CD4-positive, alpha-beta T cell treated with Interleukin-12 subunit alpha and Interleukin-12 subunit beta, for 1 hour (primary cell): ENCODE measurements at places on chromosomes 4 and X.
A peak's percentile ranks its signal among the peaks of the same experiment; 100 is the strongest.

GRCh38 chr4:94373752-94374151 lies 31.1 kb upstream of the HPGDS start:
- DNase-seq, result no peak

DNA sequence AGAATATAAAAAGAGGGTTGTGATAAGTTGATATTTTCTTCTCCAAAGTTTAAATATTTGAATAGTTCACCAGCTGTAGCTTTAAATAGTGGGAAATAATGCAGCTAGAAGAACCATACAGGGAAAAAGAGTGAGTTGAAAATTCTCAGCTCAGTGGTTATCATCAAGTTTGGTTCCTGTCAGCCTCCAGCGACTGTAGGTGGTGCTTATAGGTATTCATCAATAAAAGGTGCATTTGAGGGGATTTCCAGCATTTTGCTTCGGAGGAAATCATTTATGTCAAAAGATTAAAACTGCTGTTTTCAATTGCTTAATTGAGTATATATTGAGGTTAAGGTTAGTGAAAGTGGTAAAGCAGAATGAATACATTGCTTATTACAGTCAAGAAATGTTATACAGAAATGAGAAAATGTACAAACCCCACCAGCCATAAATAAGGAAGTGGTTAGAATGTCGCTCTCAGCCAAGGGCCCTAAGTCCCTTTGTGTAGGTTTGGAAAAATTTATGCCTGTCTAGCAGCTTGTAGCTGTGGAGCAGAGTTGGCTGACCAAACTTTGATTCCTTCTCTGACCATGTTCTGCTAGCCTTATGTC lies 532.9 kb upstream of the FTHL17 start:
- no peak for DNase-seq

- DNase-seq, result no peak
These were observed 153.7 kb upstream of the BMP3 start for GRCh38 chr4:80876810-80877209.

DNA sequence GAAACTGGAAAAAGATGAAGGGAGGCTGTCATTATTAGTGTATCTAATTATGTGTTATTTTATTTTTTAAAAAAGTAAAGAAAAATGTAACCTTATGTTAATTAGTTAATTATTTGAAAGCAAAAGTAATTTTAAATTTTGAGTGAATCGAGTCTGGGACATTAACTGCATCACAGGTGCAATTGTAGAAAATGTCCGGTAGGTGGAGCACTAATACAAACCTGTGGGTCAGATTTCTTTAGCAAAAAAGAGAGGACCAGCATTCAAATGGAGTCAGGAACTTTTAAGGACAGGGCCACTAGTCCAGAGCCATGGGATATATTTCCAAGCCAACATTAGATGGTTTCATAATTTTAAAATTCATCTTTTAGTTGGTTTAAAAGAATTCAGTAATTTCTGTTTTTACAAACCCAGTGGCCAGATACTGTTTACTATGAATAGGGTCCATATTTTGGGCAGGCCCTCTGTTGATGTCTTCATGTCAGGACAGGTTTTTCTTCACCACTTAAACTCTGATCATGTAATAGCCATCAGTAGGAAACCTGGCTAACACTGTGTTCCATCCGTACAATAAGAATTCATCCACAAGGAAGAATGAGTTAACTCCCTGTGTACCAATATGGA lies 27.2 kb downstream of the BST1 start:
- DNase-seq, result peak; percentile 65

DNA sequence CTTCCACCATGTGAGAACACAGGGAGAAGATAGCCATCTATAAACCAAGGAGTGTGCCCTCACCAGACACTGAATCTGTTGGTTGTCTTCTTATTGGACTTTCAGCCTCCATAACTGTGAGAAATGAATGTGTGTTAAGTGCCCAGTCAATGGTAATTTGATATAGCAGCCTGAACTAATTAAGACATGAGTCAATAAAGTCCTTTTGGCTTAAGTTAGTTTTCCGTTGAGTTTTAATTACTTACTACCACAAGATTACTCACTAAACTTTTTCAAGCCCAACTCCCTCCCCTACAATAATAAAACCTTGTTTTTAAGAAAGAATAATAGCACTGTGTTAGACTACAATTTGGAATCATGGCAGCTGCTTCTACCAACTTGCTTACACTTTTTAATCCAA lies 324.2 kb downstream of the PCDH19 start:
- DNase-seq, result no peak

DNA sequence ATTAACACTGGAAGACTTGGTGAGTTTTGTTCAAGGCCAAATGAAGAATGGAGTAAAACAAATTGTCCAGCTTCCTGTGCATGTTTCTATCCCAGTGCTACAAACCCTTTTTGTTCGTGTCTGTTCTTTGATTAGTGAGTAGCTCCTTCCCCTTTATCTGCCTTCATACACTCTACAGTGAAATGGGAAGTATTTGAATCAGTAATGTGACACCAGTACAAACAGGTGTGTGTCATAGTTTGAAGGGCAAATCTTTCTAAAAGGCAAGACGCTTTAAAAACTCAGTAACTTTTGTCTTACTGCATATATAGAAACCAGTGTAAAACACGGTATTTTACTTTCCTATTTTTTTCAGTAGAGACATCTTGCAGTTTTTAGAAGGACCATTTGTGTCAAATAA lies 5.9 kb downstream of the ARHGEF38 start:
- DNase-seq, result no peak

GRCh38 chrX:23826216-23826615 lies 43.2 kb downstream of the SAT1 start:
- DNase-seq, result no peak

GRCh38 chrX:53184836-53185235 lies 40.2 kb downstream of the KDM5C start:
- DNase-seq, result no peak

DNA sequence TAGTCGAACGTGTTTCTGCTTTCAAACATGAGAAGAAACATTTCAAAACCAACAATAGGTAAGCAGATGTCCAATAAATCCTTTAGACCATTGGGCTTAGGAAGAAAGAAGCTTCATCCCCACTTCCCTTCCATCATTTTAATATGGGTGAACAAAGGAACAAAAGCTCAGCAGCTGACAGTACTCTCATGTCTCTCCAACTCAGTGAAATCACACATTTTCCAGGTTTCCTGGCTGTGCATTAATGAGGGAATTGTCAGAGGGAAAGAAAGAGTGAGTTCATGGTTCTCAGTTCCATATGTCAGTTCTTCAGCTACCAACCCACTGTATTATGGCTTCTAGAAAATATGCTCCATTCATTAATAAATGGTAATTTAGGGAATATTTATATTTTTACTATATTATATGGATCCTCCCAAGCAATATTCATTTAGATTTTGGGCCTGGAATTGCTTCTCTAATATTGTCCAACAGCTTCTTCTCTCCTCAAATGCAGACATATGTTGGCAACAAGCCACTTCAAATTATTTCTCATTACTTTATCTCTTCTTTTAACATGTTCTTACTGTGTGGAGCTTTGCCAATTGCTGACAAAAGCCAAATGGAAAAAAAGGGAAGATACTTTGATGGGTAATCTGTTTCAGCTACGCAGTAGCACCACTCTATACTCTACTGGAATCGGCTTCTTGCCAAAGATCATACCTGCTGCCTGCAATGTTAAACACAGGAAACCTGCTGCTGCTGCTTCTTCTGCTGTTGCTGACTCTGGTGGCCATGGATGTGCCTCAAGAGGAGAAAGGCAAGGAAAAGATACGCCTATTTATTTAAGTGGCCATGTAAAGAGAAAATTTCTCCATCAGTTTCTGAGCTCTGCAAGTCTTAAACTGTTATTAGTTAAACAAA lies 1757.6 kb downstream of the ARAP2 start:
- no peak for DNase-seq

DNA sequence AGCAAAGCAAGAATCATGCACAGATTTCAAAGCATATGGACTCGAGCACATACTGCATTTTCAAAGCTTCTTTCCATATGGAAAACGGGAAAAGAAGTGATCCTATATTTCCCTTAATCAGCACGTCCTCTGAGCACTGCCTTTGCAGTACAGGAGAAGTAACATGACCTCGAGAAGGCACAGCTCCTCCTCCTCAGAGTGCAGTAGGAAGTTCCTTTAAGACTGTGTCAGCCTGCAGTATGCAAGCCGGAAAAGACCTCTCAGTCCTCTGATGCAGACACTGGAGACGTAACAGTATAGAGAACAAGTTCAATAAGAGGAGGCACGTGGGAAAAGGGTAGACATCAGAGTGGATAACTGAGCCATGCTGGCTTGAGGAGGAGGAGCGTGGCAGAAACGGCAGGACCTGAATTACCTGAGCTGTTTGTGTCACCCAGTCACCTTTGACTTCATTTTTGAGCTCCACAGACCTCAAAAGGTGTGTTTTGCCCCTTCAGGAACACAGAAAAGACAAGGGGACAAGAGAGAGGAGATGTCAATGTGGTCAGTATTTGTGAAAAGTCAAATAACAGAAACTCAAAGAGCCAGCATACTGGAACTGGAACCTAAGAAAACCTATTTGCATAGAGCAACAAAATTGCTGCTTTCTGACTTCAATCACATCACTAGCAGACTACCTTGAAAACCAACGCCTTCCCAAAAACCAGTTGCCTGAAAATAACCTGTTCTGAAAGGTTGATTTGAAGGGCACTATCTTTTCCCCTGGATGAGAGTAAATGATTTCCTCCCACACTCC lies 20.8 kb downstream of the IRF2 start:
- peak; percentile 62 for DNase-seq

DNA sequence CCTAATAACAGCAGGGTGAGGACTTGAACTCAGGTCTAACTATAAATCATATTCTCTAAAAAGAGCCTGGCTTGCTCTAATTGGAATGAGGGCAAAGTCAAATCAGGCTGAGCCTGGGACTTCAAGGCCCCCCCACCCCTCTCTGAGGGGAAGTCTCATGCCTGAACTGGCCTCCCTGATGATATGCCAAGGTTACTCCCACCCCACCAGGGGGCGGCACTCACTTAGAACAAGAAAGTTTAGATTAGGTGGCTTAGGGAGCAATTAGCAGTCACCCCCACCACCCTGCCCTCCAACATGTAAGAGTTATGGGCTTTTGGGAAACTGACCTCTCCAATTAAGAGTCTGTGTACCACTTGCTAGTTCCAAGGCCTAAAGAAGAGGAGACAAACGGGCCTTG lies 2.7 kb downstream of the FOXO4 start:
- DNase-seq, result peak; percentile 80

DNA sequence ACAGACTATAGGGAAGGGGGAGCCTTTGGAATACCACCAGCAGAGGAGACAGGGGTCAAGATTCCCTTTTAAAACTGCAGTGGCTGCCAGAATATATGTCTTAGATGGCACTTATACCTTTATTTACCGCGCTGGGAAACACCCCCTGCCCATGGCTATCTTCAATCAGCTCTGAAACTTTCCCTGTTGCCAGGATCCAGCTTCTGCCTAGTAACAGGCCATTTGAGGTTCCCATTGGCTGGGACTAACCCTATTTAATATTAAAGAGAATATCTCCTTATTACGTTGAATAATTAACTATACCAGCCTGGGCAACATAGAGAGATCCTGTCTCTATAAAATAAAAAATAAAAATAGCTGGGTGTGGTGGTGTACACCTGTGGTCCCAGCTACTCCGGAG lies 23.8 kb downstream of the SOWAHB start:
- DNase-seq, result no peak

- DNase-seq, result no peak
These were observed 323.9 kb downstream of the TENM3 start for GRCh38 chr4:182567119-182567518.

DNA sequence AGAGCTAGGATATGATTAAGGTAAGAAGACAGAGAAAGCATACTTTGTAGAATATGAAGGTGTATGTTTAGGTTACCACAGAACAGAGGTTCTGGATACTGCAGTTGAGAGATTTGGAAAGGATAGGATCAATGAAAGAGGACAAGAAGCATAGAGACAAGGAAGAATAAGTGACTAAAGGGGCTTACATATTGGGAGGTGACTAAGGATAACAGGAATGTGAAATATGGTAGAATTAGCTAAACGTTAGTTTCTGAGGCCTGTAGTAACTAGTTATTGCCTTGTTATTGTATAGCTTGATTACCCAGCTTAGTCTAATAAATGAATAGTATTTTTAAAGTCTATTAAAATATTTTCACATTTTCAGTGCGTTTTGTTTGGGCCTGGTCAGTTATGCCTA lies 38.2 kb downstream of the CENPI start:
- DNase-seq, result no peak

GRCh38 chr4:186939226-186939625 lies 215.6 kb upstream of the FAT1 start:
- DNase-seq, result no peak

DNA sequence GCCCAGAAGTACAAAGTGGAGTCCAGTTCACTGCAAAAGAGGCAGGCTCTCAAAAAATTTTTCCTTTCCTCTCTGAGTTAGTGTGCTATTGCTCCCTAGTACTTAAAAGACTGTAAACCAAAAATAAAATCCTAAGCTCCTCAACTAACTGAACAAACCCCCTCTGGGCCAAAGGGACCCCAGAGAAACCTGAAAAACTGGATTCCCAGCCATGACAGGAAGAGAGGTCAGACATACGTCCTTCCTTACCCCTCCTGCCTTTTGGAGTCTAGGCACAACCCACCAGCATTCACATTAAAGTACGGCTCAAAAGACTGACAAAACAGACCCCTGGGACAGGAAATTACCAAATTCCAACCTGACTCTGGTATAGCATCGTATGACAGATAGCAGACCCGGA lies 957.9 kb upstream of the PRKX start:
- DNase-seq, result no peak

DNA sequence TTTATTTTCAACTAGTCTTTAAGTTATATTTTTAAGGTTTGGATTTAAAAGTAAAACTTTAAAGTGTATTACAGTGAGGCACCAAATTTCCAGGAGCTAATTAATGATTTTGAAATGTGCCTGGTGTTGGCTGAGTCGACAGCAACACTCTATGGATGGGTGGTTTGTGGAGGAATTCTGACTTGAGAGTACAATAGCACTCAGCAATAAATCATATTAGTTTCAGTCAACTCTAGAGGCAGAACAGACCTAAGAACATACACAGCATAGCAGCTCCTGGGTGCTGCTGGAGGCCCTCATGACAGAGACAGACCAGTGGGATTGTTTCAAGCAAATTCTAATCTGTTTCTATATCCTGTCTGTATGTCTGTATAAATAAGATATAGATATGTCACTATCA lies 673.4 kb downstream of the TRIML1 start:
- no peak for DNase-seq
